ENCODE measurements at places on chromosomes 11 and 22. TPM values are rescaled to one million over a fixed set of nuclear protein-coding genes. Genes with fewer than 3 reads are reported as not detected.

Gene MGAT3
- total RNA-seq, result 2.5 TPM

Gene BID
- total RNA-seq, result 12.7 TPM

Gene MB
- not detected for total RNA-seq

Gene IGLL5
- total RNA-seq, result 1.0 TPM

Gene RBMXL2
- not detected for total RNA-seq

Gene TENM4
- total RNA-seq, result 9.1 TPM

Gene MAML2
- total RNA-seq, result 18.1 TPM

DNA sequence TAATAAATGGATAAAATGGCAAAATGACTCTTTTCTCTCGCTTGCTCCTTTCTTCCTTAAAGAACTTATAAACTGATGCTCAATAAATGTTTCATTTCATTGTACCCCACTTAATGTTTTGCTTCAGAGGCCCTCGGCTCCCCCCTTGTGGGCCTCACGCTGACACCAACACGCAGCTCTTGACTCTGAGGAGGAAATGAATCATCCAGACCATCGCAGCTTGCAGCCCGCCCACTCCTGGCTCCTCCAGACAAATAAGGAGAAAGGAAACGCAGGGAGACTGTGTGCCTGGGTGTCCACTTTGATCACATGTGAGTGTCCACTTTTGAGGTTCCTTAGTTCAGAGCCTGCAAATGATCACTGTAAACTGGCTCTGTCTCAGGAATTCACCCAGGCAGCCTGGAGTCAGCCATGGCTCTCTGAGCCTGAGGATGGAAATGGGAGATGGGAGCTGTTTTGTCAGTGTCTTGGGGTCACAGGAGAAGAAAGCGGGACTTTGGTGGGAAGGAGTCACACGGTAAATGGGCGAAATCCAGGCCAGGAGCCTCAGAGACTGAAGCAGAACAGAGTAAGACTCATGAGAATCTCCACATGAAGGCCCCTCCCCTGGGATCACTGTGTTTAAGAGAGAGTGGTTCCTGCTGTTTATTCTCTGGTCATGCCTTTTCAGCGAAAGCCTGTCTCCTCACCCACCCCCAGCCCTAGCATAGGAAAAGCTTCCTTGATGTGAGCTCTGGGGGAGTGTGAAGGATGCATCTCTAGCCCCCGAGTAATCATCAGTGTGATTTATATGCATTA, 96.5 kb downstream of the CWC15 start:
- peaks cover 3% of the 10 kb centered on the region for H3K36me3 ChIP-seq
- peak; percentile 90 for DNase-seq
- no peak overlapping the region for H3K27ac ChIP-seq
- H3K4me1 ChIP-seq, result no peaks in the 10 kb centered on the region
- H3K4me3 ChIP-seq, result no peak overlapping the region

DNA sequence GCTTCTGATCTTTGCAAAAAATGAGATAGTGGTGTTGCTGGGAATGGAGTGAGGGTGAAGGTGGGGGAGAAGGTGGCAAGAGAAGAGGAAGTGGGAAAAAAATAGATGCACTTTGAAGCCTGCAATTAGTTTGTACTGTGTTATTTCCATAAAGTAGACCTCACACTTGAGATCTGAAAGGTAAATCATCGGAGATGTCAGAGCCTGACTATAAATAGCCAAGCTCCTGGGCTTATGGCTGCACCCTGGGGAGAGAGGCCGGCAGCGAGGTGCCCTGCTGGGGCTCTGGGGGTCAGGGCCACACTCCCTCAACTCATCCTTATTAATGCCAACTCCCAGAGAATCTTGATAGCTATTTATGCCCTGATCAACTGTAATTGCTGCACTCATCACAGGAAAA, 134.4 kb downstream of the NXPE2 start:
- no peak overlapping the region for H3K4me3 ChIP-seq
- DNase-seq, result no peak
- no peak overlapping the region for H3K27ac ChIP-seq

GRCh38 chr22:49966041-49966773, 5.6 kb downstream of the PIM3 start:
- H3K4me1 ChIP-seq, result no peaks in the 10 kb centered on the region
- DNase-seq, result peak; percentile 72
- H3K4me3 ChIP-seq, result no peak overlapping the region
- H3K36me3 ChIP-seq, result peaks cover 3% of the 10 kb centered on the region

- no peaks in the 10 kb centered on the region for H3K4me1 ChIP-seq
- no peaks in the 10 kb centered on the region for H3K36me3 ChIP-seq
- no peak overlapping the region for H3K4me3 ChIP-seq
- no peak for DNase-seq
- H3K27me3 ChIP-seq, result no peaks in the 10 kb centered on the region
- H3K27ac ChIP-seq, result no peak overlapping the region
These were observed 20.1 kb upstream of the EIF3D start for GRCh38 chr22:36549033-36549432.

DNA sequence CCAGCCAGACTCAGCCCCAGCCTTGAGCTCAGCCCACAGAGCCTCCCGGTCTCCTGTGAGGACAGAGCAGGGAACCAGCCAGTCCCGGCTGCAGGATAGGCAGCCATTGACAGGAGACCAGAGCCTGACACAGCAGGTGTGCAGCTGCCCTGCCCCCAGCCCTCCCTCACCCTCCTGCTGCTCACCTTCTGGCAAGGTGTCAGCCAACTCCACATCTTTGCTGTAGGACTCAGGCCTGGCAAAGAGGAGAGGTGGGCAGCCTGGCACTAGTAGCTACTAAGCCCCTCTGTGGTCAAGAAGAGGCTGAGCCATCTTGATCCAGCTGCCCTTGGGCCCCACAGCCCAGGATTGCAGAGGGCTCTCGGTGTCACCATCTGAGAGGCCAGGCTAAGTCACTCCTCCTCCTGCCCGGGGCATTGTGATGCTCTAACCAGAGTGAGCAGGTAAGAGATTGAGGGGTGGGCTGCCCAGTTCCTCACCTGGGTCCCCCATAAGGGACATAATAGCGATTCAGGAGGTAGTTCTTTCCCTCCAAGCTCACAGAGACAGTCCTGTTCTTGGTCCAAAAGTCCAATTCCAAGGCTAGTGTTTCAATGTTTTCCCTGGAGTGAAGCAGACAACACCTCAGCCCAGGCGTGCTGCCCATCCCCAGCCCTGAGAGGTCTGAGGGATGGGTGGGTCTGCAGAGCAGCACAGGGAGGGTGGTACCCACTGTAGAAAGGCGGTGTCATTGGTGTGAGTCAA, 18.6 kb downstream of the TREH start:
- no peak overlapping the region for H3K27ac ChIP-seq
- peaks cover under 1% of the 10 kb centered on the region for H3K36me3 ChIP-seq
- H3K4me3 ChIP-seq, result no peak overlapping the region
- no peaks in the 10 kb centered on the region for H3K27me3 ChIP-seq
- no peak for DNase-seq

GRCh38 chr11:63945477-63946163, 6.8 kb downstream of the NAA40 start:
- peak; percentile 82 for DNase-seq
- no peaks in the 10 kb centered on the region for H3K4me1 ChIP-seq
- no peaks in the 10 kb centered on the region for H3K27me3 ChIP-seq
- H3K36me3 ChIP-seq, result no peaks in the 10 kb centered on the region
- H3K27ac ChIP-seq, result peak overlapping the region; percentile 50
- H3K4me3 ChIP-seq, result no peak overlapping the region

DNA sequence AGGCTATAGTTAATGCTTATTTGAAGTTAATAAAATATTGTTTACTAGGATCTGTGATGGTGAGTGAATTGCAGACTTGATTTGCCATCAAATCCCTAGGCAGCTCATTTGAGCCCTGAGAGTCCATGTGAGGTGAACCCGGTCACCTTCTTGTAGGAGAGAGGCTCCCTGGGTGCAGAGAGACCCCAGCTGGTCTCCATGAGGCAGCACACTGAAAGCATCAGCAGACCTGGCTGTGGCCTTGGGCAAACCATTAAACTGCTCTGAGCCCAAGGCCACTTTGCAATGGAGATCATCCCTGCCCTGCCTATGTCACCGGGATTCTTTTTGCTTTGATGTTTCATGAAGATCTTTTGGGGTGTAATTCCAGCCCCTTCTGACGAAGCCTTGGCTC, 125.2 kb downstream of the MICAL2 start:
- peak overlapping the region; percentile 98 for H3K27ac ChIP-seq
- DNase-seq, result peak; percentile 29
- peaks cover 8% of the 10 kb centered on the region for H3K36me3 ChIP-seq

DNA sequence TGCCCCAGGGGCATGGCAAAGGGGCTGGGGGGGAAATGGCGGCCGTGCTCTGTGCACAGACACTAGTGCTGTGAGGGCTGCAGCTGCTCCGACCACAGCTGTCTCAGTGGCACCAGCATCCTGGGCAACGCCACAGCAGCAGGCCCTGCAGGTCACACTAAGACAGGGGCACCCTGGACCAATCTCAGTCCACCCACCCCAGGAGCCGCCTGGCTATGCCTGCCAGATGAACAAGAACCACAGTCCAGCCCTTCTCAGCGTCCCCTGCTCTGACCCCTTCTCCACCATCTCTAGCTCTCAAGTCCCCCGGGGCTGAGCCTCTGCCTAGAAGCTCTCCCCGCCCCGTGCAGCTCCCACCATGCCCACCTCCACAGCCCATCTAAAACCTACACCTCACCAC, 16.5 kb downstream of the TUBGCP6 start:
- H3K4me3 ChIP-seq, result no peak overlapping the region
- H3K27me3 ChIP-seq, result no peaks in the 10 kb centered on the region
- H3K36me3 ChIP-seq, result no peaks in the 10 kb centered on the region
- H3K27ac ChIP-seq, result no peak overlapping the region

GRCh38 chr22:31676700-31677099, 14.7 kb upstream of the PISD start:
- H3K4me3 ChIP-seq, result no peak overlapping the region
- H3K4me1 ChIP-seq, result peaks cover 5% of the 10 kb centered on the region
- peak overlapping the region; percentile 41 for H3K27ac ChIP-seq
- H3K36me3 ChIP-seq, result no peaks in the 10 kb centered on the region
- DNase-seq, result peak; percentile 98
- H3K27me3 ChIP-seq, result no peaks in the 10 kb centered on the region

- H3K27ac ChIP-seq, result no peak overlapping the region
- H3K36me3 ChIP-seq, result no peaks in the 10 kb centered on the region
- no peak for DNase-seq
- no peaks in the 10 kb centered on the region for H3K27me3 ChIP-seq
- H3K4me1 ChIP-seq, result no peaks in the 10 kb centered on the region
These were observed 77.7 kb downstream of the KCNC1 start for GRCh38 chr11:17812091-17812864.

- peaks cover 12% of the 10 kb centered on the region for H3K4me1 ChIP-seq
- DNase-seq, result no peak
- no peak overlapping the region for H3K4me3 ChIP-seq
- no peaks in the 10 kb centered on the region for H3K36me3 ChIP-seq
These were observed 17.2 kb downstream of the MPPED2 start for GRCh38 chr11:30568931-30569330.

All from aorta (tissue), 5 donors.